ENCODE measurements at places on chromosomes 12 and 14.
A peak's percentile ranks its signal among the peaks of the same experiment; 100 is the strongest.

DNA sequence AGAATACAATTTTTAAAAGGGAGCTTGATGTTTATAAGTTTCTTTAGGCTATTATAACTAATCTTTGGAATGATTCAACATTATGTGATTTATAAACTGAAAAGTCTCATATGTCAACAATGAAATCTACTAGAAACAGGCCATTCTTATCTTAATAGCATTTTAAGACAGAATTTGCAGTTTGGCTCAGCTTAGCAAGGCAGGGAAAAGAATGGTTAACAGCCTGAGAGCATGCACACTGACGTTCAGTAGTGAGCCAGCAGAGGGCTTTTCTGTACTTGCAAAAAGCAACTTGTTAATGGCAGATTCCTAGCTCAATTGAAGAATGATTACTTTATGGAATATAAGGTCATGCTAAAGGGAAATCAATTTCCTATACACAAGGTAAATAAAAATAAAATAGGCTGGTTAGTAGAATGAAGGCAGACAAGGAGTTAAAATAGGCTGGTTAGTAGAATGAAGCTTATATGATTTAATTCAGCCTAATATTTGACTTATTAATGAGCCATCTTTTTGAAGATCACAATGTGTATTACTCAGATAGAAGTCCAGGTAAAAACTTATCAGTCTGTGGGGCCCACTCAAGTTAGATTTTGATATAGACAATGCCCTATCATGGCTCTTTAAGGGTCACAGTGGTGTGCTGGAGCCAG is 95.9 kb downstream of the OTOGL start:
- no peak for DNase-seq

DNA sequence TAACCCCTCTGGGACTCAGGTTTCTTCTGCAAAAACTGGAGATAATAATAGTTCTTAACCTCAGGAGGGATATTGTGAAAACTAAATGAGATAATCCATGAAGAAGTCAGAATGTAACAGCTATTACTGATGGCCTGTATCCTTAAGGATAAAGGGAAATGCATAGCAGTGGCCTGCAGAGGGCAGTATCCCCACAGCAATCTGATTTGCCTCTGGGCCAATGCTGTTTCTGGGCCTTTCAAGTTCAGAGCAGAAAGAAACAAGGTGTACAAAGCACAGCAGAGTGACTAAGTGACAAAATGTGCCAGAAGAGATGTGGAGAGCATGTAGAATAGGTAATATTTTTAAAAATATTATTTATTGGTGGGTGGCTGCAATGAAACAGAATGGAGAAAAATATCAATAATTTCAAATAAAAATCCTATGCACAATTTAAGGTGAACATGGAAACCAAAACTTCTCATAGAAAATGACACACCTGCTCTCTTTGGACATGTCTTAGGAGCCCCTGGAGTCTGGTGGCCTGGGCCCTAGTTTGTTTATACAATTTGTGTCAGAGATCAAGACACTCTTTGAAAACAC is 90.3 kb downstream of the C12orf75 start:
- peak; percentile 5 for DNase-seq

DNA sequence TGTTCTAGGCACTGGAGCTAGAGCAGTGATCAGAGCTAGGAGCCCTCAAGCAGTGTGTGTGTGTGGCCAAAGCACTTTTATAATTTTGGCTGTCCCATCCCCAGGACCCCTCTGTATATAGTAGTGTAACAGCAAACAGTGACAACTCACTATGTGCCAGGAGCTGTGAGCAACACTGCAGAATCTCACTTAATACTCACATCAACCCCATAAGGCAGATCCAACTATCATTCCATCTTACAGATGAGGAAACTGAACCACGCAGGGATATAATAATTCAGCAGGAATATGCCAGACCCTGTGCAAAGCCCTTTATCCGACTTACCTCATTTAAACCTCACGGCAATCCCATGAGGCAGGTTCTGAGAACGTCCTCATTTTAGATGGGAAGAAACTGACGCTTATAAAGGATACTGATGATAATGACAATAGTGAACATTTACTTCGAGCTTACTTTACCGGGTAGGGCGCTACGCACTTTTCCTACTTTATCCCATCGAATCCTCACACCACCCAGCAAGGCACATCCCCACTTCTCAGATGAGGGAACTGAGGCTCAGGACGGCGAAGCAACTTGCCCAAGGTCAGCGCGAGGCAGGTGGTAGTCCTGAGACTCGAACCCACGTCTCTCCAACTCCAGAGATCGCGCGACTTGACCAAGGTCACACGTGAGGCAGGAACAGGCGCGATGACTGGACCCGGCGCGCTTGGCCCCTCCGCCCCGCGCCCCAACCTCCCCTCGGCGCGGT is 687 bp downstream of the RAB35 start:
- DNase-seq, result no peak

DNA sequence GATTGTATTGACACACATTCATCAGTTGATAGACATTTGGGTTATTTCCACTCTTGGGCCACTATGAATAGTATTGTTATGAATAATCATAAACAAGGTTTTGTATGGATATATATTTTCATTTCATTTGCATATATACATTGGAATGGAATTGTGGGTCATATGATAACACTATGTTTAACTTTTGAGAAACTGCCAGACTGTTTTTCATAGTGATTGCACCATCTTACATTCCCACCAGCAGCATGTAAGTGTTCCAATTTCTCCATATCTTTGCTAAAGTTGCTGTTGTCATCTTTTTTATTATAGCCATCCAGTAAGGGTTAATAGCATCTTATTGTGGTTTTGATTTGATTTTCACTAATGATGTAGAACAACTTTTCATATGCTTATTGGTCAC is 198.5 kb upstream of the PPFIA2 start:
- no peak for DNase-seq

GRCh38 chr14:36022765-36023410 is 153.6 kb downstream of the PTCSC3 start:
- DNase-seq, result no peak

GRCh38 chr12:76158518-76159321 is 74.2 kb upstream of the NAP1L1 start:
- DNase-seq, result peak; percentile 43

DNA sequence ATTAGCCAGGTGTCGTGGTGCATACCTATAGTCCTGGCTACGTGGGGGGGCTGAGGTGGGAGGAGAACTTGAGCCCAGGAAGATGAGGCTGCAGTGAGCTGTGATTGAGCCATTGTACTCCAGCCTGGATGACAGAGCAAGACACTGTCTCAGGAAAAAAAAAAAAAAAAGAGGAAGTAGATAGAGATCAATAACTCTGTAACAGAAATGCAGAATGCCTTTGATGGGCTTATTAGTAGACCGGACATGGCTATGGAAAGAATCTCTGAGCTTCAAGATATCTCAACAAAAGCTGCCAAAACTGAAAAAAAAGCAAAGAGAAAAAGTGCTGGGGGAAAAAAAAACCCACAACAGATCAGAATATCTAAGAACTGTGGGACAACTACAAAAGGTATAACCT is 37.5 kb downstream of the GPR68 start:
- DNase-seq, result no peak

DNA sequence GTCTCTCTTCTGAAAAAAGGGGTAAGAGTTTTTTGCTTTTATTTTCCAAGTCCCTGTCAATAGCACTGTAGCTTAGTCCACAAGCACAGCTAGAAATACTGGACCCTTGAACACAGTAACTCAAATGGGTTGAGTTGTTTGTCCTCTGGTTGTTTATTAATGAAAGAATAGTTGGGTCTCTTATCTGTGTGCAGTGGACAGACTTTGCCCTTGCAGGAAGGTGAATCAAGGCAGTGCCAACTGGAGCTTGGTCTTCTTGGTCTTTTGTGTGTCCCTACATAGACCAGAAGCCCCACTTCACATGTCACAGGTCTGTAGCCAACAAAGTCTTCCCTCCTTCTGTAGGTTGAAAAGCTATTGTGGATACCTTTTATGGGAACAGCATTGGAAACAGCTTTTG is 322.0 kb downstream of the AACS start:
- DNase-seq, result no peak

DNA sequence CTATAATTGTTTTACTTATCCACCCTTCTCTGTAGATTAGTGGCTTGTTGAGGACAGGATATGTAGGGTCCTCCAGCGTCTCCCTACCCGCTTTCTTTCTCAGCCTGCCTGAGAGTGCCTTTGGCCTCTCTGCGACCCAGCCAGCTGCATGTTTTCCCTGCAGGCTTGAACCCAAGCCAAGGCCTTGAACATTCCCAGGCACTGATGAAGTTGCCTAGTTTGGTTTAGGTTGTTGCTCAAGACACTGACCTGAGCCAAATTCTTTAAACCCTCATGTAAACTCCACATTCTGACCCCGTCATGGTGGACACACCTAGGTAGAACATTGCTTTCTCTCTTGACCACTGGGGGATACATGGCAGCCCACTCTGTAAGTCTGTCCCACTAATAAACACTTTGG is 33.4 kb upstream of the TXNRD1 start:
- no peak for DNase-seq

DNA sequence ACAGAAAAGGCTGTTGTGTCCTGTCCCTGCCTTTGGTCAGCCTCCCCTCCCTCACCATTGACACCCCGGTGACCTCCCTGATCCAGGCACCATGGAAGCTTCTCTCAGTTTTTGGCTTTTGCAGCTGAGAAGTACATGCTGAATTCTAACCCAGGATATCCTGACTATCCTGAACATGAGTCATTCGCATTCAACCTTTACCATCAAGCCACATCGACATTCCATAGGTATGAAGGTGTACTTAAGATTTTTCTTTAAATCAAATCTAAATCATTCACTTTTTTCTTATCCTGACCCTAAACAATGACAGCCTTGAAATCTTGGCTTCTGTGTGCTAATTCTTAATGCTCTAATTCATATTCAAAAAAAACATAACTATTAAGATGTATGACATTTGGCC is 8.7 kb upstream of the KRT78 start:
- no peak for DNase-seq

DNA sequence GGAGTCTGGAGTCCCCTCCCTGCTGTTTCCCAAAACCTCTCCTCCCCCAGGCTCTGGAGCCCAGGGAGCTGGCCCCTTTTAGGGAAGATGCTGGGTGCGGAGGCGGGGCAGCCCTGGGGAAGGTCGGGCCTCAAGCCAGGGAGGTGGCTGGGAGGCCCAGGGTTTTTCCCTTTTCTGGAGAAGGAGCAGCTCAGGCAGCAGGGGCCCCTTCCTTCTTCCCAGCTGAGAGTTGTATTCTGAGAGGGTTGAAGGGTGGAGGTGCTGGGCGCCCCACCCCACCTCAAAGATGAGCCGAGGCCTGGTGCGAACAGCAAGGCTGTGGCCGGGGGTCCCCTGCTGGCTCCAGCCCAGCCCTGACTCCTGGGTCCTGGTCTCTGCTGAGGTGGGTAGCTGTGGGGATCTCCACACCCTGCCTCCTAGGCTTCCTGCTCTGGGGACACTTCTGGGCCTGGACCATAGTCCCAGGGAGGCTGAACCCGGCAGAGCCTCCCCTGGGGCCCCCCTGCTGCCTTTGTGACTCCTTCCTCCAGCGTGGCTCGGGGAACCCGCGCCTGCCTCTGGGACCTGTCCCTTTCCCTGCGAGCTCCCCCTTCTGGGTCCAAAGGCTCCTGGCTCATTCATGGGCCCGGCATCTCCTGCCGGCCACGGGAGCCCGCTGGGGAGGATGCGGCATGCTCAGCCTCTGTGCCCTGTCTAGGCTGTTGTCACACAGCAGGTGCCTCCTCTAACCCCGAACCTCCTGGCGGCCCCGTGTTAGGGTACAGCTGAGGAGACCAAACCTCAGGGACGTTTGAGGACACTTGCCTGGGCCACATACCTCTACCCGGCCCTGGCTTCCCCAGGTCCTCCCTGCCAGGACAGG is 4.4 kb downstream of the TRMT61A start:
- DNase-seq, result no peak

DNA sequence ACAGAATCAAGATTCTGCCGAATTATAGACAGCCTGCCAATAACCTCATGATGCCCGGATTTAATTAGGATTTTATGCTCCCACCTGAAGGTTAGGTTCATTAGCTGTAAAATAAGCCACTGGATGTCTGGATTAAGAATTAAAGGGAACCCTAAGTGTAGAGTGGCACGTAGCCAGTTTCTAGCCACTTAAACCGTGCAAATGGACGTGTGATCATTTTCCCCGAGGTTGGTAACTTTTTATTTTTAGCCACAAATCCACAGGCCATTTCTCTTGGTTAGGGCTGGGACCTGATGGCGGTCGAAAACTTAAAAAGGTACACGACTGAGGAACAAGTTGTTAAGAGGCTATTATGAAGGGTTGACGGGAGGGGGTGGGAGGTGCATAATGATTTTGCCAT is 127.3 kb upstream of the TMPO start:
- DNase-seq, result no peak

- DNase-seq, result no peak
These were observed 747 bp upstream of the DACT1 start for GRCh38 chr14:58637040-58637390.

DNA sequence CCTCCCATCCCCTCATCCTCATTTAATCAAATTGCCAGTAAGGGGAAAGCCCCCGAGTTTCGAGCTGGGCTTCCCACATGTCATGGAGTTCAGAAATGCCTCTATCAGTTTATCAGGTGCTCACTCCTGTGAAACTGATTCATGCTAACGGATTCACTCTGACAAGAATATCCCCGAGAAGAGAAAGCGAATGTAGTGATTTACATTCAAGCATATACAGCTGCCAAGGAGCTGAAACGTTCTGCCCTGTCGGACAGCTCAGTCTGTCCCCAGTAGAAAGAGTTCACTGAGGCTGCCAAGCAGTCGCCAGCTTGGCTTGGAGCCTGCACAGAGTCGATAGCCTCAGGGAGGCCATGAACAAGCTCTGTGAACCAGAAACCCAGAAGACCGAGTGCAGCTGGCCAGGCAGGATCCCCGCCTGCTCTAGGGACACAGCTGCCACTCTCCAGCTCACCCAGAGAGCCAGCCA is 88.4 kb downstream of the TMCC3 start:
- DNase-seq, result no peak

- DNase-seq, result no peak
These were observed 1021.7 kb downstream of the GALC start for GRCh38 chr14:86971292-86971691.

DNA sequence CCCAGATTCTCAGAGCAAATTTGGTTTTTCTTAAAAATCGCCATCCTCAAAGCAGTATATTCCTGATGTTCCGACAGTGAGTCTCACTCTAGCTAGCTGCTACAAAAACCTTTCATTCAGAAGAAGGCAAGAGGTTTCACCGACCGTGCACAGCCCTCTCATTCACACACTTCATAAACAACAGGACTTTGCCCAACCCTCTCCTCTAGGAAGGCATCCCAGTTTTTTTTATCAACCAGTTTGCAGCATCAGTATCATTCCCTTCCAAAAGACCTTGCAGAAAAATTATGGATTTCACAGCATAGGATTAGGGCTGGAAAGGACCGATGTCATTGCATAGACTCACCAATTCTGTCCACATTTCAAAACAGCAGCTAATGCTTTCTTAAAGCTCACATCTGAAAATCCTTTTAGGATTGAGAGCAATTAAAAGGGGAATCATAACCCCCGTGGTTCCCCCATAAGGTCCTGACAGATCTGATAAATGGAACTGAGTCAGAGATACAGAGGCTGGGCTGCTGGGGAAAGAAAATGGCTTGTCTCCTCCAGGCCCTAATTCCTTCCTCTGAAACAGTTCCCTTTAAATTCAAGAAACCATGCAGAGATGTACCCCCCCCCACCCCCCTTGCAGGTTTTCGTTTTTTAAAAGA is 597 bp downstream of the SVOP start:
- DNase-seq, result no peak
